Effector CD8-positive, alpha-beta T cell (primary cell): ENCODE measurements at places on chromosomes 3 and 15.

DNA sequence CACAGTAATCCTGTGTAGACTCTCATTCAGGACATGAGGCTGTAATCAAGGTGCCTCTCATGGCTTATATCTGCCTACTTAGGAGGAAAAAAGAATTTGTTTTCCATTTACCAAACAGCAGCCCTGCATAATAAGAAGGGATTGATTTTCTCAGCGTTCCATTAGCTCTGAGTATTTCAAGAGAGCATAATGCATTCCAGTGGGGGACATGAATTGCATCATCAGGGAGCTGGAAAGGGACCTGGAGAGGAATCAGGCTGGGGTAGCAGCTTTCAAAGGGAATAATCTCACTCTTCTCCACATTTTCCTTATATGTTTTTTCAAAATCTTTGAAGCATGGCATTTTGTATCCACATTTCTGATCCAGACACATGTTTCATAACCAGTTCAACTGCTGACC is 150.6 kb upstream of the ANKRD28 start:
- no peak for DNase-seq

DNA sequence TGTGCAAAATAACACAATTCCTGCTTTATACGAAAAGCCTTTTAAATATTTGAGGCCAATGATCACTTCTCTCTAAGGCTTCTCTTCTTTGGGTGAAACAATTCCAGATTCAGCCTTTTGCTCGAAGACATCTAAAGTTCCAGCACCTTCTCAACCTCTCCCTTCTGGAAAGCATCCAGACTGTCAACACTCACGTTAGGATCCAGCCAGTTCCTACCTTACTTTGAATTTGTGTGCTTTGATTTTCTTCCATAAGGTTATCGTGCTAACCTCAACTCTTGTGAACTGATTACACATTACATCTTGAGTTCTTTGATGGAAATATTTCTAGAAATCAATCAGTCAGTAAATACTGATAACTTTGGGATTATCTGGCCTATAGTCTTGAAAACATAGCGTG is 125.3 kb upstream of the ETV5 start:
- DNase-seq, result no peak

- peak; percentile 21 for DNase-seq
Measured at GRCh38 chr3:12984023-12984823, 89.0 kb downstream of the IQSEC1 start.

DNA sequence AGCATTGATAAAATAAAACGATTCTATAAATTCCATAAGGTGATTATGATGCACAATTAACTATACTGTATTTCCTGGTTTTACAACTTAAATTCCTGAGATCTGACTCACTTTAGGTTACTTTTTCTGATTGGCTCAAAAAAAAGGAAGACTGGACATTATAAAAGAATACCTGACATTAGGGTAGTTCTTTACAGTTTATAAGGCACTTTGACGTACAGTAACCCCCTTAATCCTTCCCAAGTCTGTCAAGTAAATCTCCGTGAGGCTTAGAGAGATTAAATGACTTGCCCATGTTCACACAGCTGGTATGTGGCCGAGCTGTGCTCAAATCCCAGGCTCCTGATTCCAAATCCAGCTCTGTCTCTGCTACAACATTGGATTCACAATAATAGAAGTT is 1.0 kb upstream of the SLTM start:
- DNase-seq, result no peak

DNA sequence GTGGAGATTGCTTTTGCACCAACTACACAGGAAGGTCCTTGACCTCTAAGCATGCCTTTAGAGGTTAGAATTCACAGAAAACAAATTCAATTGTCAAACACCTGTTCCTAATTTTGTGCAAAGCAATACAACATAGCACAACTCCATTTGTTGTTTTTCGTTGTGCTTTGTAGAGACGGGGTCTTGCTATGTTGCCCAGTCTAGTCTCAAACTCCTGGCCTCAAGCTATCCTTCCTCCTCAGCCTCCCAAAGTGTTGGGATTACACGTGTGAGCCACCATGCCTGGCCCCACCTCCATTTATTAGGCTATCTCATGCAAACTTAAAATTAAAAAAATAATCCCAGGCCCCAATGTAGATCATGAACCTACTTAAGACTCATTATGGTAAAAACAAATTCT is 6.0 kb downstream of the NCBP2 start:
- no peak for DNase-seq

DNA sequence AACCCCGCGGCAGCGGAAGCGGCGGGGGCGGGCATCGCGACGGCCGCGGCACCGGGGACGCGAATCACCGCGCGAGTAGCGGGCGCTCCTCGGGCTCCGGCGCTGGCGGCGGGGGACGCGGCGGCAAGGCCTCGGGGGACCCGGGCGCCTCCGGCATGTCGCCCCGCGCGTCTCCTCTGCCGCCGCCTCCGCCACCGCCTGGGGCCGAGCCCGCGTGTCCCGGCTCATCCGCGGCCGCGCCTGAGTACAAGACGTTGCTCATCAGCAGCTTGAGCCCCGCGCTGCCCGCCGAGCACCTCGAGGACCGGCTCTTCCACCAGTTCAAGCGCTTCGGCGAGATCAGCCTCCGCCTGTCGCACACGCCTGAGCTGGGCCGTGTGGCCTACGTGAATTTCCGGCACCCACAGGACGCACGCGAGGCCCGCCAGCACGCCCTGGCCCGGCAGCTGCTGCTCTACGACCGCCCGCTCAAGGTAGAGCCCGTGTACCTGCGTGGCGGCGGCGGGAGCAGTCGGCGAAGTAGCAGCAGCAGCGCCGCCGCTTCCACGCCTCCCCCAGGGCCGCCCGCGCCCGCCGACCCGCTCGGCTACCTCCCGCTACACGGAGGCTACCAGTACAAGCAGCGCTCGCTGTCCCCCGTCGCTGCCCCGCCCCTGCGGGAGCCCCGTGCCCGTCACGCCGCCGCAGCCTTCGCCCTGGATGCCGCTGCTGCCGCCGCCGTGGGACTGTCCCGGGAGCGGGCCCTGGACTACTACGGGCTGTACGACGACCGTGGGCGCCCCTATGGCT is 675 bp downstream of the RBM15B start:
- no peak for DNase-seq

DNA sequence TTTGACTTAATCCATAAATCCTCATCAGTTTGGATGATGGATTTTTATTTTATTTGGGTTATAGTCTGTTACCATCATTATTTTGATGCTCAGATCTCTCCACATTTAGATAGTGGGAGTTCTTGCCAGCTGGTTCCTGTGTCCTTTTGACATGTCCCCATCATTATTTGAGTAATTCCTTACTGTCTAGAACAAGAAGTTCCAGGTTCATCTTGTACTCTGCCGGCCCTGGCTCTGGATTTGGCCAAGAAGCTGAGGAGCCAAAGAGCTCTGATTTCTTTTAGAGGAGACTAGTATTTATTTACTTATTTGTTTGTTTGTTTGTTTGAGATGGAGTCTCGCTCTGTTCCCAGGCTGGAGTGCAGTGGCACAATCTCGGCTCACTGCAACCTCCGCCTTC is 54.3 kb downstream of the PTPRG start:
- DNase-seq, result no peak

- no peak for DNase-seq
Measured at GRCh38 chr3:33441225-33441976, 1.2 kb upstream of the UBP1 start.

- no peak for DNase-seq
Measured at GRCh38 chr3:40055361-40055760, 246.0 kb downstream of the MYRIP start.

- DNase-seq, result no peak
Measured at GRCh38 chr3:56787258-56787775, 14.4 kb downstream of the ARHGEF3 start.

- no peak for DNase-seq
Measured at GRCh38 chr3:134393074-134393473, 18.8 kb upstream of the AMOTL2 start.

DNA sequence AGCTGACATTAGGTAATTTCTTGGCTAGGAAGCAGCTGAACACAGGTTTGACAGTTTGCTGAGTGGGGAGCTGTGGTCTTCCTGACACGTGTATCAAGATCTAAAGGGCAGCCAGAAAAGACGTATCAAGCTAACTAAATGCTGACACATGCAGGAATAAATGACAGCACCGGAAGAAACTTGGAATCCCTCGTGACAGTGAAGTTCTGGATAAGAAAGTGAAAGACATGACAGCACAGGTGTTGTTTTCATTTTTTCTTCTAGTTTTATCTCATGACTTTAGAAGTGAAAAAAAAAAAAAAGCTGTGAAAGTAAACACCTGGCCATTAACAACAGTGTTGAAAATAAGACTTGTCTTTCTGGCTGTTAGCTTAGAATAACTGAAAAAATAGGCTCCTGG is 48.7 kb downstream of the FGF7 start:
- no peak for DNase-seq

GRCh38 chr15:33032053-33032452 is 162.5 kb downstream of the FMN1 start:
- DNase-seq, result no peak

GRCh38 chr15:59993950-59994401 is 10.1 kb upstream of the FOXB1 start:
- no peak for DNase-seq

DNA sequence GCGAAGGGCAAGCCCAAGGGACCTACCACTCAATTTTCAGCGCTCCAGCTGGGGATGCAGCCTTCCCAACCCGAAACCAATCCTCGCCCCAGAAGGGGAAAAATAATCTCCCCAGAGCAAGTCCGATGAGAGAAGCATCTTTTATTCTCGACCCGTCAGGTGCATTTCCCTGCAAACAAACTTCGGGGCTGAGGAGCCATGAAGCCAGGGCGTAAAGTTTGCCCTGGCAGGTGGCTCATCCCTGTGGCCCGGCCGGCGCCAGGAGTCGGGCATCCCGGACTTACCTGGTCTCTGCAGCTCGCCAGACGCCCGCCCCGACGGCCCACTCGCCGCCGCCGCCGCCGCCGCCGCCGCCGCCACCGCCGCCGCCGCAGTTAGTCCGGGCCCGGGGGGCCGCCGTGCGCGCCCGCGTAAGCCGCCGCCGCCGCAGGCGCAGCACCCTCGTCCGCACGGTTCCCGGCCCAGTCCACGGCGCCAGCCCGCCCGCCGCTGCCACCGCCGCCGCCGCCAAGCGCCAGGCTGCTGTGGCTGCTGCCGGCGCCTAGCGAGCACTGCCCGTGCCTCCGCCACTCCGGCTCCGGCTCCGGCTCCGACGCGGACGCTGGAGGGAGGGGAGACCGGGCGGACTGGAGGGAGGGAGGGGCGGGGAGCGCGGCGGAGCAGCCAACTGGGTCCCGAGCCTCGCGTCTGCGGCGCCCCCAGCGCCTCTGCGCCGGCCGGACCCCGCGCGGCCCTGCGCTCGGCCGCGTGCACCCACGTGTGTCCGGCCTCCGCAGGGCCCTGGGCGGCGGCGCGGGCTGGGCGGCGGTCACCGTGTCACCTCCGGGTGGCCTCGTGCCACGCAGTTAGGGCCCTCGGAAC is at the start of gene CNTN3:
Gene CNTN3, minus strand, starts transcription at position 553 of the 861 bp plus-strand sequence. CDS start 93,547 bp downstream, outside the sequence.
- DNase-seq, result no peak

GRCh38 chr3:141476033-141476432 is 10.8 kb upstream of the RASA2 start:
- peak; percentile 3 for DNase-seq

DNA sequence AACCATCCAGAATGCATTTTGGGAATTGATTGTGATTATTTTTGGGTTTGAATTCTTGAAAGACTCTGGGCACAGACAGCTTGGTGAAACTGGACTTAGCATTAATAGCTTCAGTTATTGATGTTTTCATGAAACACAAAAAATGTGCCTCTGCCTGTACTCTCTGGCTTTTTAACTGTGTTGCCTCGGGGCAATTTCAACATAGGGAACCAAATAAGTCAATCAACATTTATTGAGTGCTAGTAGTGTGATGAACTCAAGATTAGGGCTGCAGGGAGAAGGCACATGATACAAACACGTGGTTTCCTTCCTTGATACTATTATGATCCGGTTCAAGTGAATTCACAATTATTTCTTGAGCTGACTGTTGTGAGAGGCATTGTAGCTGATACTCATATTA is 50.8 kb downstream of the UNC13C start:
- no peak for DNase-seq

GRCh38 chr3:10575601-10576160 is 70.3 kb upstream of the ATP2B2 start:
- no peak for DNase-seq
